Stimulated activated CD4-positive, alpha-beta T cell treated with anti-CD3 and anti-CD28 coated beads, Interleukin-4, amount 100 ng/mL, for 4 hours (primary cell): ENCODE measurements at places on chromosomes 12 and 14.
A peak's percentile ranks its signal among the peaks of the same experiment; 100 is the strongest.

DNA sequence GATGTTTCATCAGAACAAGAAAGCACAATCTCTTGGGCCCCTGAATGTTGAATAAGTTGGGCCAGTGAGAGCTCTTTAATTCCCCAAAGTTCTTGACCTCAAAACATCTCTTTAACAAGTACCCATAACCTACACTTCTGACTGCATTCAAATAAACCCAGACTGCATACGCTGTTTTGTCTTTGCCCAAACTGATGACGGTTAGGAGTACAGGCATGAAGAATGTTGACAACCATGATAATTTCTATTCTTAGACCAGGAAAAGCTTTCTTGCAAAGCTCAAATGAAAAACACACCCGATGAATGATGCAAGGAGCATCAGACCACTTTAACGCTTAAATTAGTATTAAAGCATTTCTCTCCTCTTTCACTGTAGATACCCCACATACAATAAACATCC is 11.7 kb upstream of the RAB3IP start:
- no peak for DNase-seq

GRCh38 chr14:33280646-33281045 is 342.0 kb downstream of the NPAS3 start:
- no peak for DNase-seq

GRCh38 chr12:122929812-122930211 is 33.9 kb upstream of the VPS37B start:
- DNase-seq = no peak

- no peak for DNase-seq
Observed at GRCh38 chr14:59585891-59586554, 9.4 kb upstream of the CCDC175 start.

GRCh38 chr12:51430196-51430895 is 5.7 kb downstream of the SLC4A8 start:
- DNase-seq = no peak

DNA sequence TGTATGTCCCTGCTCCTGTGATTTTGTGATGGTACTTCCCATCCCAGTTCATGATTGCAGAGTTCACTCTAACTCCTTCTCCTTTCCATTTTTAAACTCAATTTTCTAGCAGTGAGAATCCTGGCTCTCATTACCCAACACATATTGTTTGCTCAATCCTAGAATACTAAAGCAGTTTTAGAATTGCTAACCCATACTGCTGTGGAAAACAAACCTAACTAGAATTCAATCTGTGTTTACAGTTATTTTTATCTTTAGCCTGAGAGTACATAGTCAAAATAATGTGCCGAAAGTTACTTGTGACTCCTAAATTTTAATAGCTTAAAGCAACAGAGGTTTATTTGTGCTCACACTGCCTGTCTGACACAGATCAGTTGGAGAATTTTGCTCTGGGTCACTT is 508.0 kb downstream of the AACS start:
- no peak for DNase-seq

DNA sequence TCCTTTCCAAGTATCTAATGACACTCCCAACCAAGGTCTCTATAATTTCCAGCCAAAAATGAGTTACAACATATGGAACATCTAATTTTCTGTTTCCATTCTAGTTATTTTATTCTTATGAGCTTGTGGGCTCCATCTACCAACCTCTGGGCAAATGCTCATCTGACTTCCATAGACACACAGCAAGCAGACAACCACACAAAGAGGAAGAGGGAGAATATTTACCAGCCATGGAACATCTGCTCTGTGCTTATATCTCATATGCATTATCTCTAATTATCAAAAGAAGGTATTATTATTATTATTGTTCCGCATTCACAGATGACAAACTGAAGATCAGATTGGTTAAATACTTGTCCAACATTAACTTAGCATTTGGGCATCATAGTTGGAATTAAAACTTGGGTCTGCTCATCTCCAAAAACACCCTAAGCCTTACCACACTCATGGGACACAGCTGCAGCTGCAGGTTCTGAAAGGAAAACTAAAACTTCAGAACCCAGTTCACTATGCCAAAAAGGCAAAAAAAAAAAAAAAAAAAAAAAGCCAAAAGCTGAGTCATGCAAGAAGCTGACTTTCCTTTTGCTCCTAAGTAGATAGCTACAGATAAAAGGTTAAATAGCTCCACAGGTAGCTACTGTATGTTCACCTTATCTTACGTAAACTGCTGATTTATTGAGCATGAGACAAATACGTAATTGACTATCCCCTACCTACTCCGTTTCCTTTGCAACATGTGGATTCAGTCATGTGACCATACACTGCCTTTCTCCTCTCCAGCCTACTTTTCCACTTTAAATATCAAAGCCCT is 23.6 kb upstream of the TCL1B start:
- DNase-seq = no peak

DNA sequence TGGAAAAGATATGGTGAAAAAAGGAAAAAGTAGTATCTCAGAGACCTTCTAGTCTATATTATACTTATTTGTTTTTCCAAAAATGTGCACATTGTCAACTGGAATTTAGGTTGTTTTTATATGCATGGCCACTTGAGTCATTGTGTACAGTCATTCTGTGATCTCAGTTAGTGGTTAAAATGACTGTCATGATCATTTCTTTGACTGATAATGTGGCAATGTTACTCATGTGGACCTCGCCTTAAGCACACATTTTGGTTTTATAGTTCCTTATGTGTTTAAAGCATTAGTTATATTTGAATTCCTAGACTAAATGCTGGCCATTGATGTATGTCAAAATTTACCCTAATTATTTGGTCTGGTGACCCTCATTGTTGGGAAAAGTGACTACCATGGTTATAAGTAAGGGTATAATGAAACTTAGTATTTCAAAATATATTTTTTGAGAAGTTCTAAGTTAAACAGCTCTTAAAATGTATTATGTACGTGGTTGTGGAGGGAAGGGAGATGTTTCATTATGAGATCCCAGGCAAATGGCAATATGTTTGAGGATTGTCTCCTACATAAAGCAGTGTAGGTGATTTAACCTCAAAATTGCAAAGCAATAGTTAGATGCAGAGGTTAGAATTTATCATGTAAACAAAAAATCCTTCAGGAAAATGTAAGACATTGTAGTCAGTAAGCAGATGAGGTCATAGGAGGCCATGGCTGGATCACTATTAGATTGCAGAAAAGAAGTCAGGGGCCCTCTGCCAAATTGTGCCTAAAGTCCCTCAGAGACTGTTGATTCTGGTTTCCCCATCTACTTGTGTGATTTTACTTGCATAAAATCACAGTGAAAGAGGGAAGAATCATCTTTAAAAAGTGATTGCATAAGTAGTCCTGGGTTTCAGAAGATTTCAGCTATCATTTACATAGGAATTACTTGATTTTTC is 17.5 kb downstream of the PNMA1 start:
- no peak for DNase-seq

DNA sequence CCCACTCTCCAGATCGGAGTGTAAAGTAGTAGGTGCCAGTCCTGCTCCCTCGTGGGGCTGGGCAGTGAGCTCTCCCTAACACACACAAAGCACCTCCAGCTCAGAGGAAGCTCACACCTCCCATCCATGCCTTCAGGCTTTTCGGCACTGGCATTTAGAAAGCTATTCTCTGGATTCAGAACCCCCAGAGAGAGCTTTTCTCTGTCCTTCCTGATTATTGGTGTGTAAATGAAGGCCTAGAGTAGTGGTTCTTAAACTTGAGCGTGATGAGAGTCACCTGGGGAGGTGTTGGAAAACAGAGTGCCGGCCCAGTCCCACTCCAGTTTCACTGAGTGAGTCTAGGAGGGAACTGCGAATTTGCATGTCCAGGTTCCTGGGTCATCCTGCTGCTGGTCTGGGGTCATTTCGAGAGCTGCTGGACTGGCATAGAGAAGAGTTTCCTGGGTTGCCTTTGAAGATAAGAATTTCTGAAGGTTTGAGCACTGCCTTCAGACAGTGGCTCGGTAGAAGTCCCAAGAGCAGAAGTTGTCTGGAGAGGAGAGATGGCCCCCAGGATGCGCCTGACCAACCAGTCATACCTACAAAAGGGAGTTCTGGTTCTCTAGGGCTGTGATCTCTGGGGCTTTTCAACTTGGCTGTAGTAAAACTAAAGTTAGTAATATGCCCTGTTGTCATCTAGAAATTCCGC is 15.1 kb downstream of the CD9 start:
- no peak for DNase-seq

DNA sequence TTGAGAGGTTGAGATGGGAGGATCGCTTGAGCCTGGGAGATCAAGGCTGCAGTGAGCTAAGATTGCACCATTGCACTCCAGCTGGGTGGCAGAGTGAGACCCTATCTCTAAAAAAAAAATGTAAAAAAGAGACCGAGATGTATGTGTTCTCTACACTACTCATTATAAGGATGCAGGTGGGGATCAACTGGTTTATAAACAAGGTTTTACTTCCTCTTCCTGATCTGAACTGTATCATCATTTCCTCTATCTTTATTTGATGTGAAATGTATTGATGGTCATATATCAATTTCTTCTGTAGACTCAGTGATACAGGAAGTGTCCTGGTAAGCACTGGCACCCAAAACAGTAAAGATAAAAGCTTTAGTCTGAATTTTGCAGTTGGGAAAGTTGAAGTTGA is 20.1 kb upstream of the USP44 start:
- DNase-seq = no peak

DNA sequence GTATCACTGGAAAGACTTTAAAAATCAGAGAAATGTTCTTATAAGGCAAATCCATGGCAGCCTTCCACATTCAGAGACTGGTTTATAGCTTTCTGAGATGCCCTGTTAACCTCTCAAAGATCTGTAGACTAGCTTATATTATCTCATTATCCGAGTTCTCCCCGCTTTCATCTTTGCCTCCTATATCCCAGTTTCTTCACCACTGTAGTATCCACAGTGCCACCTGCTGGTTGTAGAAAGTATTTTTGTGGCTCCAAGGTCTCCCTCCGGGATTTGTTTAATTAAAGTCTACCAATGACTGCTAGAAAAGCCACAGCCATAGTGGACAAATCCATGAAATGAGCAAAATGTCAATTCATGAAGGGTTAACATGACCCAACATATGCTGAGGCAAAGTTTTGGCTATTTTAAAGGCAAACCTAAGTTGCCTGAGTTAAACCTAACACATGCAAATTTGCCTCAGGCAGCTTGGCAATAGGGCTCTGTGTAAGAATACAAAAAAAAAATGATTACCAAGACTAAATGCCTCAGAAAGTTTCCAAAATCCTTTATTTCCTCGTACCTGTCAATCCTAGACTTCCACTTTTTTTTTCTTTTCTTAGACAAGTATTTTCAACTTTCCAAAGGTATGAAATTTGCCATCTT is 218.8 kb upstream of the BMP4 start:
- DNase-seq = peak; percentile 17

DNA sequence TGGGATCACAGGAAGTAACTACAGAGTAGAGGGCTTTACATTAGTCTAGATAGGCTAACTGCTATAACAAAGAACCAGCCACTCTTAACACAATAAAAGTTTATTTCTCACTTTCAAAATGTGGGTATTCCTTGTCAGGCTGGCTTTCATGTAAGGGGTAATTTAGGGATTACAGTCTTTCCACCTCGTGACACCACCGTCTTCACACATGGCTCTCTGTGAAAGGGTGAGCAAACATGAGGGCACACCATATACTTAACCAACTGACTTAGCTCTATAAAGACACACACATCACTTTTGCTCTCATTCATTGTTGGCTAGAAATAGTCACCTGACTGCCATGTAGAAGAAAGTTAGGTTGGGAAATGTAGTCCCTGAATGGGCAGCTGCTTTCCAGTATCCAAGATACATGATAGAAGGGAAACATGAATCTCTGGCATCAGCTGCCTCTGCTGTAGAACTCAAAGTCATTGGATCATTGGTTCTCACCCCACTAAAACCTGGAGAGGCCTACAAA is 66.1 kb upstream of the CRY1 start:
- DNase-seq = no peak

- DNase-seq = no peak
Observed at GRCh38 chr12:76704693-76705092, 59.2 kb upstream of the ZDHHC17 start.

GRCh38 chr12:74722709-74723108 is 185.1 kb downstream of the ATXN7L3B start:
- DNase-seq = no peak

DNA sequence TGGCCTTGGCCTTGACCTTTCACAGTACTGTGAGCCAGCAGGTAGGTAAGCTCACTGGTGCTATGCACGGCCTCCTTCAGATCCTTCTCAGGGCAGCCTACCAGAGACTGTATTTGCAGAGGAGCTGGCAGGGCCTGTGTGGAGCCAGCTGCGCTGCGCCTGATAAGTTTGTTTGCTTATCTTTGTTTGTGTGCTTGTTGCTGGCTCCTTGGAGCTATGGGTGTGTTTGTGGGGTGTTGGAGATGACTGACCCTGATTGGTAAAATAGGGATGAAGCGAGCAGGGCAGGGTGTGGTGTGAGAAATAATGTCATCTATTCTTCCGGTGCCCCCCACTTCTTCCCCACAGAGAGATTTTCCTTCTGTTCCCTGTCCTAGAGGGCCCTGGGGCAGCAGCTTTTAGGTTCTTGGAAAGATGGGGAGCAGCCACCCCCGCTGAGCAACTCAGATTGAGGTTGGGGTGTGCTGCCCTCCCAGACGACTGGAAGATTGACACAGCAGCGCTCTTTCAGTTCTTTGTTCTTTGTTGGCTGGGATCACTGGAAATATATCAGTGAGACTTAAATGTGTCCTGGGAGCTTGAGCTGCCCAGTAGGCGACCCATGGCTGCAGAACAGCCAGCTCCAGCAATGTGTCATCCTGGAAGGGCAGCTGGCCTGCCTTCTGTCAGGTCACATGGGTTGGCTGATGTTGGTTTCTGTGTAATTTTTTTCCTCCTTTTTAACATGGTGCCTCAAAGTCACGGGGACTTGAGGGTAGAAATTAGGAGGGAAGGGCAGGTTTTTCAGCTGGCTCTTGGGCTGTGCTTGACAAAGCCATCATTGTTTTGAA is 19.6 kb downstream of the MLXIP start:
- DNase-seq = no peak

DNA sequence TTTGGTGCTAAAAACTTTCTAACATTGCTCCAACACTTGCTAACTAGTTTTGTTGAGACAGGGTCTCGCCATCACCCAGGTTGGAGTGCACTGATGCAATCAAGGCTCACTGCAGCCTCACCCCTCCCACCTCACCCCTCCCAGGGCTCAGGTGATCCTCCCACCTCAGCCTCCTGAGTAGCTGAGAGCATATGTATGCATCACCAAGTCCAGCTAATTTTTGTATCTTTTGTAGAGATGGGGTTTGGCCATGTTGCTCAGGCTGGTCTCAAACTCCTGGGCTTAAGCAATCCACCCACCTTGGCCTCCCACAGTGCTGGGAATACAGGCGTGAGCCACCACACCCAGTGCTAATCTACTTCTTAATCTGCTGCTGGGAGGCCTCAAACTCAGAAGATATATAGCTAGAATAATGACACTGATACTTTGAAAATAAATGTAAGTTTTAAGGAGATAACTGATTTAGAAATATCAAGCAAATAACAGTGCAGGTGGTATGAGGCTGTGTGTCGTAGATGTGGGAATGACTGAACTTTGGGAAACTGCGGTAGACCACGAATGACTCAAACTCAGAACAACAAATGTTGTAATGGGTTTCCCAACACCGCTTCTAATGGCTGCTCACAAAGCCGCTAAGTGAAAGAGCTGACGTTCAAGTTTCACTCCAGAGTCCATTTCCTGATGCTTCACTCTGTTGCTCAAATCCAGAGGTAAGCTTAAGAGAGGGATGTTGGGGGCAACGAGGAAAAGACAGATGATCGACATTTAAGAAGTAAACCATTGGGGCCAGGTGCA is 10.0 kb downstream of the TMCC3 start:
- no peak for DNase-seq
